ENCODE measurements at places on chromosomes 1 and 21.

GRCh38 chr1:9595156-9595967 is 6.7 kb downstream of the TMEM201 start:
- no peak for DNase-seq

GRCh38 chr1:89472886-89473417 is 51.7 kb upstream of the LRRC8B start:
- no peak for DNase-seq

DNA sequence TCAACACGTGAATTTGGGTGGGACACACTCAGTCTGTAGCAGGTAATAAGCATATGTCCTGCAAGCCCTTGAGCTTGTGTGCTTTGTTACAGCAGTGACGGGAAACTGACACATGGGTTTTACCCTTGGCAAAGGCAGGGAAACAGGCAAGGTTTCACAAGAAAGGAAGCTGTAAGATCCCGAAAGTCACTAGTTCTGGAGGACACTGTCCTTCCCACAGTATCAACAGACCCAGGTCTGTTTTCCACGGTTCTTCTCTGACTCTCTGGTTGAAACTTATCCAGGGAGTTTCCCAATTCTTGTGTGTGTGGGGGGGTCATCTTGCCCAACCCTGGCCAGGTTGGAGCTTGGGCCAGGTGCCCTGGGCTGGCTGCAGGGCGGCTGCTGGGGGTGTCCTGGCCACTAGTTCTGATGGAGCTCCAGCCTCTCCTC is 29.3 kb upstream of the ZBTB21 start:
- DNase-seq = no peak

DNA sequence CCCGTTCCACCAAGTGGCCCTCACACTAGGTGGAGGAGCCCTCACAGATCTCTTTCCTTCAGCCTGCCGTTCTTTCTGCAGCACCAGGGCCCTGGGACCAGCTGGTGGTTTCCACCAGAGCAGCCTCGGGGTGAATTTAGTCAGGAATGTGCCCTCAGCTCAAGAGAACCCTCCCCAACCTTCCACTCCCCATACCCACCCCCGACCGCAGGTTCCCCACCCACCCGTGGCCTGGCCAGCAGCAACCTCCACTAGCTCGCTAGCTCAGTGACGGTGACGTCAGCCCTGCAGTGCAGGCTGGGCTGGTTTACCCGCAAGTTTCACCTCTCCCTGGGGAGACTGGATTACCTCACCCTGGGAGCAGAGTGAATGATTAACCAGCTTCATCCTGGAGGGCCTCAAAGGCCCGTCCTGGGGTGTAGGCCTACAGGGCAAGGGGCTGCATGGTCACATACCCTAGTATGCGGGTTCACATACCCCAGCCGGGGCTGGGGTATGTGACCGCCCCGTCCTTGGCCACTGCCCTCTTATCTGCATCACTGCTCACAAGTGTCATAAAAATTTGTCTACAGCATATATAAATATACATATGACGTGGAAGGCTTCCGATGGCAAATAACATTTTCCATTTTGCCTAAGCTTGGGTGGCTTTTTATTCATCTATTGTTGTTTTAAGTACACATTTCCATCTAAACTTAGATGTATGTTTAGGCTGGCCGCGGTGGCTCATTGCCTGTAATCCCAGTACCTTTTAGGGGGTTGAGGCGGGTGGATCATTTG is 24.5 kb downstream of the ELF3 start:
- peak; percentile 71 for DNase-seq

DNA sequence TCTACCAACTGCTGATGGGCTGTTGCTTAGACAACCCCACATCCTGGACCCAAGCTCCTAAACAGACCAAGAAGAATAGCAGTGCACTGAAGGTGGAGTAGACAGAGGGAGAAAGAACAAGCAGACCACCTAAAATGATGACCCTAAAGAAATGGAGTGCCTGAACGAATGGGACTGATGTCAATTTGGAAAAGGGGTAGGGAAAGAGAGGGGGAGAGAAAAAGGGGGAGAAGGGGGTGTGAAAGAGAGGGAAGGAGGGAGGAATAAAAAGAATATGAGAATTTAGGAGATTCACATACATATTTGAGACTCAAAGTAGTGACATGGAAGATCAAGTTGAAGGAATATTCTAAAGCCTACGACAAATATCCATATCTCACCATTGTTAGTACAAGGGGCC is 144.4 kb upstream of the DUSP10 start:
- DNase-seq = no peak

DNA sequence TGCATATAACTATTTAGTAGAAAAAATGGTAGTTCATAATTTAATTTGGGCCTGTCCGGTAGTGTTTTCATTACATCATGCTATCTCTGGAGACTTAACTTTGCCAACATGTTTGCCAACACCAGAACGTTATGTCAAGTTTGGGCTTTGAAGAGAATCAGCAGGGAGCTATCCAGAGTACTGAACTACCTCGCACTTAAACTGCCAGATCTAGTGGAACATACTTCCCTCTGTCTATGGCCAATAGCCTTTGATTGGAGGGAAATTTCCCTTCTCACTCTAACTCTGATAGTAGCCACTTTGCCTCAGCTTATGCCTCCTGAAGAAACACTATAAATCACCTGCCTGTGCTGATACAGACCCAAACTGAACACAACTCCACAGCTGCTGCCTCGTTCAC is 10.0 kb downstream of the LRRC53 start:
- DNase-seq = no peak

DNA sequence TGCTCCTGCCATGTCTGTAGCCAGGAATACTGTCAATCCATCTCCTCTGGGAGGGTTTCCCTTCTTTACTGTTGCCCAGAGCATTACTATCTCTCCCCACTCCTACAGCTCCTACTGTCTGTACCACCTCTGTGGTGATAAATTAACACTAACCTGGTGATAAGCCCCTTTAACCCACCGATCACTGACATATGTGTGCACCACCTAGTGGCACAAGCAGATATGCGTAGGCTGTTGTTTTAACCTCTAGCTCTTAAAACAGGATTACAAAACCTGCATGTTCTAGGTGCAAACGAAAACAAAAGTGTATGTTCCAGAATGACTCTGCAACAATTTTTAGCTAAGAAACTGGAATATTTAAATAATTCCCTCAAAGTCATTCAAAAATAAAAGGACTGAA is 93.9 kb upstream of the BEND5 start:
- DNase-seq = no peak

DNA sequence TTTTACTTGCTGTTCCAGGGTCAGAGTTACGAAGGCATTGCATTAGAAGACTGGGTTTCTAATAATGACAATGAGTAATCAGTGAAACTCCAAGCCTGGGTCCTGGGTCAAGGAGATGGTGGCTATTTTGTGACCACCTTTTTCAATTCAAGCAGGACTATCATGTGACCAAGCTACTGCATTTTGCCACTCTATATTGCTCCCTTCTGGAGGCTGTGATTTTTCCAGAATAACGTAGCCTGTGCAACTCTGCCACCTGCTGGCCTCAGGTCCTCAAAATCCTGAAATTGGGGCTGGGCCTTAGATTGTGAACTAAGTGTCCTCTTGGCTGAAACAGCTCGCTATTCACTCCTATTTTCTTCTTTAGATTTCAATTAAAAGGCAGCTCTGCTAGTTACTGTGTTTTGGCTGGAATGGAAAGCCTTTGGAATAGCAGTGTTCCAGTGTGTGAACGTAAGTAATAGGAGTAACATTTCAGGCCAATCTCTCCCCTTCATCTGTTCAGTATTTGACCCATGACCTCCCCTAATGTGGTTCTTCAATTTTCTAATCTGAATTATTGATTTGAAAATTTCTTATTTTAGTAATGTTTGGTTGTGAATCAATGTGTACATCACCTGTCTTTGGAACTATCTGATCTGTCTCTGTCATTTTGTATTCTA is 52.9 kb upstream of the CD46 start:
- peak; percentile 26 for DNase-seq

- no peak for DNase-seq
Measured at GRCh38 chr1:50699795-50700194, 260.3 kb downstream of the FAF1 start.

- DNase-seq = no peak
Measured at GRCh38 chr1:181513786-181514297, 30.5 kb downstream of the CACNA1E start.

- no peak for DNase-seq
Measured at GRCh38 chr21:29075706-29076466, 2.4 kb upstream of the CCT8 start.

Measured in left ventricle myocardium inferior (tissue), 1 donor.